ENCODE measurements at places on chromosomes 5 and 9.

DNA sequence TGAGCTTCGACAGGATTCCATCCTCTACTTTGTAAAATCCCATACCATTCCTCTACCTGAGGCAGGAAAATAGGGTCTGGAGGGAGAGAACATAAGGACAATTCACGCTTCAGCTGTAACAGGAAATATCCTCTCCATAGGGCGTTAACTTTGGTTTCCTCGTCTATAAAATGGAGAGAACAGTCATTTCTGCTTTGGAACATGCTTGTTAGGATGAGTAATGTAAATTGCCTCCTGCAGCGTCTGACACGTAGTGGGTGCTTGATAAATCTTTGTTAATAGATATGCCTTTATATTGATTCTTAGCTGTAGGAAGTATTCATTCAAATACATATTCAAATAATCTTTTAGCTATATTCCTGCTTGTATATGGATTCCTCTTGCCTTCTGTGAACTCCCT lies 711 bp upstream of the SUB1 start:
- DNase-seq = peak; percentile 70

- peak; percentile 87 for DNase-seq
These were observed 16.5 kb downstream of the ASS1 start for GRCh38 chr9:130461218-130461630.

DNA sequence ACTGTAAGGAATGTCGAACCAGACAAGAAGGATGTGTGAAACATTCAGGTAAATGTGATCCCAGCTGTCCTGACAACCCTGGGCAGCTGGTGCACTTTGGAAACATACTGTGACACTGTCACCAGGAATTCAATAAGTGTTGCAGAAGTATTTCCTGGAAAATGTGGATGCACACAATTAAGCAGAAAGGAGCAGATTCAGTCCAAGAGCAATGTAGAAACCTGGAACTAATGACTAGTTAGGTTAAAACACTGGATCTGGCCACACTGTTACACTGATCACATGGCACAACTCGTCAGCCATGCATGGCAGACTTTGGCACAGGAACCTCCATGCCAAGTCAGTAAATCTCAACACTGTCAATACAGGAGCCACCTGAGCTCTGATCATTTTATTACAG lies 109.0 kb downstream of the FAM174A start:
- DNase-seq = no peak

- no peak for DNase-seq
These were observed 46.7 kb downstream of the TGFBI start for GRCh38 chr5:136075466-136075891.

- no peak for DNase-seq
These were observed 126.1 kb upstream of the TBC1D2 start for GRCh38 chr9:98381311-98382103.

DNA sequence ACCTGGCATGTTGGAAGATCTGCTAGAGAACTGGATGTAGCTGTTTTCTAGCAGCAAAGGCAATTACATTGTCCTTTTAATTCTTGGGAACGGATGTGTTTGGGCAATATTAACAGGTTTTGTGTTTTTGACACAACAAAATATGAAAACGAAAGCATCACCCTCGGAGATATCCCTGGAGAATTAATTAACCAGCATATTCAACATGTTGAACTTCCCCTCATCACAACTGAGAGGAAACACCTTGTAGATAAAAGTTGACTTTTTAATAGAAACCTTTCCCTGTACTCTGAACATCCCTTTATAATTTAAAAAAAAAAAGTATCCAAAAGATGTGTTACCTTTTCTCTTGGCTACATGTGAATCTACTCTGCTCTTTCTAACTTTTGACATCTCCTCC lies 13.0 kb downstream of the SEMA6A start:
- no peak for DNase-seq

GRCh38 chr5:139638090-139638735 lies 9.9 kb upstream of the CXXC5 start:
- peak; percentile 56 for DNase-seq

GRCh38 chr9:6134661-6135180 lies 80.9 kb upstream of the IL33 start:
- DNase-seq = no peak

GRCh38 chr5:165304193-165304827 lies 1798.9 kb downstream of the MAT2B start:
- DNase-seq = no peak

- DNase-seq = no peak
These were observed 115.6 kb downstream of the VCAN start for GRCh38 chr5:83586874-83587776.

GRCh38 chr5:21765406-21765805 lies 1087.7 kb downstream of the CDH12 start:
- DNase-seq = no peak

DNA sequence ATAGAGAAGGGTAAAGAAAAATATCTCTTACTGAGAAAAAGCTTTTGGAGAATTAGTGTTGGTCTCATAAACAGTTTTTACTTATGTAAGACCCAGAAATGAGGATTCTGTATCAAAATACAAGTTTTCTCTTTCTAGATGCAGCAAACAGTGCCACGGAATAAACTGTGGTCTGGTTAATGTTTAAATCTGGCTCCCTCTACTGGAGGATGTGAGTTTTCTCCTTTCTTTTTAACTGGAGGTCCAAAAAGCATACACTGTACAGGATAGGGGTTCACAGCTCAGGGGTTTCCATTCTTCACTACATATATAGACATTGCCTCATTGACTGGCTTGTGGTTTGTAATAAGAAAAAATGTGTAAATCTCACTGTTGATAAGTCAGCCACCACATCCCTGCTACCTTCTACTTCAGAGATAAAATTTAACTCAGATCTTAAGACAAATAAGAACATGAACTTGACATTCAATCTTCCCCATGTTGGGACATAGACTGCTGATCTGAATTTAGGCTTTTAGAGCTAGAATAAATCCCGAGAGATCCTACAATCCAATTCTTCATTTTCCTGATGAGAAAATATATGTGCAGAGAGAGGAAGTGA lies 98.9 kb downstream of the CFAP95 start:
- peak; percentile 71 for DNase-seq

GRCh38 chr9:112711050-112711689 lies 6.7 kb downstream of the INIP start:
- DNase-seq = peak; percentile 36

- DNase-seq = no peak
These were observed 39.2 kb downstream of the TTC1 start for GRCh38 chr5:160048131-160048530.

DNA sequence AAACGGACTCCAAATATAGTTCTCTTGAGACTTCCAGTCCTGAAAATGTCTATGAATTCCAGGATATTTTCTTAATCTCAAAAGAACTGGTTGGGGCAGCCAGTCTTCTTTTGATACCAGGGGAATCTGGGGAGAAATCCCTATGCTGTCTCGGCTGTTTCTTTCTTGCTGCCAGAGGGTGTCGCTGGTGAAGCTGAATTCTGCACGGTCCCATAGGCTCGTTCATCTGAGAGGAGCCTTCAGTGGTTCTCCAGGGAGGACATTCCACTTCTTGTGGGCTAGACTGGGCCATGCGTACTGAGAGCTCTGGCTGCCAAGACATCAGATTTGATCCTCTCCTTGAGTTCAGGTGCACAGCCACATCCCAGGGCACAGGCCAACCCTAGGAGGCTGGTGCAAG lies 155.0 kb upstream of the CLINT1 start:
- DNase-seq = no peak

DNA sequence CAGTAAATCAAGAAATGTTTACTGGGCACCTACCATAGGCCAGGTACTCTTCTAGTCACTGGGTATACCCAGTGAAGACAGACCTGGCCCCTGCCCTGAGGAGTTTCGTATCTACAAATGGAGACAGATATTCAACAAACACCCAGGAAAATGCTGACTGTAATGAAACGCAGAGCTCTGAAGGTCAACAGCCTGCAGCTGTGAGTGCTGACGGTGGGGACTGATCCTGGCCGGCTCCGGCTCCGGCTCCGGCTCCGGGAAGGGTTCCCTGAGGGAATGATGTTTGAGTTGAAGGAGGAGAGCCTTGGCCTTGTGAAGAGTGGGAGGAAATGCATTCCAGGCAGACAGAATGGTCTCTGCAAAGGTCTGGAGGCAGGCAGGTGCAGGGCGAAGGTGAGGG lies 23.1 kb downstream of the FGFR4 start:
- DNase-seq = no peak

DNA sequence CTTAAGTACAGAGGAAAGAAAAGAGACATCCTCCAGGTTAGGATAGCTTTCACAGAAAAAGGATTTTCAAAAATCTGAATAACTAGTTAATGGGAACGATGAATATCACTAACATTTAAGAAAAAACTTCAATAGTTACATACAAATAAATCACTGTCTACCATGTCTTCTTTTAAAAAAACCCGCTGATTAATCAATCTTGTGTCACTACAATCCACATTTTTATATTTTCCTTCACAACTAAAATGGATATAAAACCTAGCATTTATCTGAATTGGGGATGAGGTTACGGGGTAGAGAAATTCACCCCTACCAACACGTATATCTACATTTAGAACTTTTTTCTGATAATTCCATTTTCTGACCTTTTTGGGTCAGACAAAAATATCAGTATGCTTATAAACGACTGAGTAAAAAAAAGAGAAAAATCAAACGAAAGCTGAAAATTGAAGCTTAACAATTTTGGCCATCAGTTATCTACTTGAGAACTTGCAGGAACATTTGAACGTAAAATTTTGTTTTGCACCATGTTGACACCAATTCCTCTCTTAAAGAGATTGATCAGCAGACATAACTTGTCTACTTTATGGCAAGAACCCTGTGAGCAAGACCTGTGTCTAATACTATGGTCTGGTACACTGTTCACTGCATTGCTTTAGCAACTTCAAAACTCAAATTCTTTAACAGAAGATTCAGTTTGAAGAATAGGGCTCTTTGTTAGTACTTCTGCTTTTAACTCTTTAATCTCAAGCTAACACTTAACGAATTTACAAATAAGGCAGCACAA lies 4.8 kb downstream of the NR3C1 start:
- DNase-seq = peak; percentile 37

DNA sequence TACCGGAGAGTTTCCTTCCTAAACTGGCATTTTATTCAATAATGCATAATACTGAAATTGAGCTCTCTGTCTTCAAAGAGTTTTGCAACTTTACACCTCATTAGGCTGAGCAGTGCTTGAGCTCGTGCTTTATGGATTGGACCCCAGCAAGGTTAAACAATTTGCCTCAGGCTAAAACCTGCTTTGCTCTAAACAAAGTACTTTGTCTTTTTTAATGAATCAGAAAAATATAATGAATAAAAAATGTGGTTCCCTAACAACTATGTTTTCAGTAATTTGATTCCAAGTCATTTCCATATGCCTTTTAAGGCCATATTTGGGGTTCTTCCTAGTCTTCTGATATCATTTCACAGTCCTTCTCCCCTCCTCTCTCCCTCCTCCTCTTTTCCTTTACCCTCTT lies 20.0 kb downstream of the ZNF366 start:
- peak; percentile 0 for DNase-seq

DNA sequence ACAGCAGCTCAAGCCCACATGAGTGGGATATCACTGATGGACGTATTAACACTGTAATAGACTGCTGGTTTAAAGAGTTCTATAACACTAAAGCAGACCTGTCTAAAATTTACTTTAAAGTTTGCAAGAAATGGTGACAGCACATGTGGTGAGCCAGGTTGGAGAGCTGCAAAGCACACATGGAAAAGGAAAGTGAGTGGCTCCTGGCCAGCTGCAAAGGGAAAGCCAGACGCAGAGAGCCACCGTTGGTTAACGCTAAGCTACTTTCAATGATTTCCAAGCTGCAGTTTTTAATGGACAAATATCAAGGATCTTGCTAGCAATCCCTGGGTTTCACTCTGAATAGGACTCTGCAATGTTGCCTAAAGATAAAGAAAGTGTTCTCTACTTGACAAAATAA lies 89.9 kb downstream of the CTNND2 start:
- DNase-seq = no peak

GRCh38 chr5:75651575-75652238 lies 40.5 kb downstream of the ANKDD1B start:
- no peak for DNase-seq

- no peak for DNase-seq
These were observed 63.6 kb downstream of the MAN2A1 start for GRCh38 chr5:109753279-109753678.

DNA sequence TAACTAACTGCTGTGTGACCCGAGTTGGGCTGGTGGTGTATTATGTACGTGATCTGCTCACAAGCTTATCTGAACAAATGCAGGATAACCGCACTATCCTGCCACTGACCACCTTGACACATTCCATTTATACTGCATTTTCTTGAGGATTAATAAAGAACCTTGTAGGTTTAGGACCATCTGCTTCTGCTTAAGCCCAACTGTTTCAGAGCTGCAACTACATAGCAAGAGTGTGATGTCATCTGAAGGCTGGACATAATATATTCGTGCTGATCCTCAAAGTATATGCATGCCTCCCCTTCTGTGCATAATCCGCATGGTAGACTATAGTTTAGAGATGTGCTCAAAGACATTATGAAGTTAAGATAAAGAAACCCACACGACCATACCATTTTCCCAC lies 435.9 kb downstream of the BNC2 start:
- DNase-seq = no peak

- DNase-seq = no peak
These were observed 3.6 kb upstream of the PCDHA2 start for GRCh38 chr5:140791089-140791488.

DNA sequence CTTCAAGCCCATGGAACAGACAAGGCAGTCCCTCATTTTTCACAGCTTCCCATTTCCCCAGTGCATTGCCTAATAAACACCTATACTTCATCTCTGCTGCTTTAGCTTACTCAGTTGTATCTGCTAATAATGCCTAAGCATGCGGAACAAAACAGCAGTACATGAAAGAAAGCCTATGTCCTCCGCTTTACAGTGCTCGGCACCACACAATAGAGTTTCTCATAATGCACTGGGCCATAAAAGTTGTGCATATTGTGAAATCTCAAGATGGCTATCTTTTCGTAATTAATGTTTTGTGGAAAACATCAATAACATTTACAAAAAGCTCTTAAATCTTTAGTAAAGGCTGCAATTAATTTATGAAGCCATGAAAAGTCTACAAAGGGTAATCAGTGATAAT lies 69.3 kb downstream of the DENND1A start:
- no peak for DNase-seq

DNA sequence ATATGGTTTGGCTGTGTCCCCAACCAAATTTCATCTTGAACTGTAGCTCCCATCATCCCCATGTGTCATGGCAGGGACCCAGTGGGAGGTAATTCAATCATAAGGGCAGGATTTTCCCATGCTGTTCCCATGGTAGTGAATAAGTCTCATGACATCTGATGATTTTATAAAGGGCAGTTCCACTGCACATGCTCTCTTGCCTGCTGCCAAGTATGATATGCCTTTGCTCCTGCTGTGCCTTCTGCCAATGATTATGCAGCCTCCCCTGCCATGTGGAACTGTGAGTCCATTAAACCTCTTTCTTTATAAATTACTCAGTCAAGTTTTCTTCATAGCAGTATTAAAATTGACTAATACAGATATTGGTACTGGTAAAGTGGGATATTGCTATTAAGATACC lies 42.4 kb downstream of the MARCHF11 start:
- DNase-seq = no peak

DNA sequence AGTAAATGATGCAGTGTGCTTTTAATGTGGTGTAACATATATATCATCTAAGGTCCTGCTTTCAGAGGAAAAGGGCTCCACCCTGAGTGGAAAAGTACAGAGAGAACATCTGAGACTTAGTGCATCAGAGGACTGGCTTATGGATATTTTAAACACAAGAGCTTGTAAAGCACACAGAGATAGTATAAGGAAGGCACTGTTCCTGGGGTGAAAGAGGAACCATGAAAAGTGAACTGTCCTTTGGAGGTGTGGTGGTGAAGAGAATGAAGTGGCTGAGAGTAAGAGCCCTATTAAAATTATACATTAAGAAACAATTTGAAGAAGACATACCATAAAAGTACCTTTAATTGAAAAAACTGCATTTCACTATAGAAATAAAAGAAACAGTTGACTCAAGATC lies 68.9 kb downstream of the CSF2 start:
- DNase-seq = no peak
